ENCODE measurements at places on chromosomes 7 and 10.

- no peak for DNase-seq
Observed at GRCh38 chr10:16728266-16728665, 89.0 kb downstream of the RSU1 start.

DNA sequence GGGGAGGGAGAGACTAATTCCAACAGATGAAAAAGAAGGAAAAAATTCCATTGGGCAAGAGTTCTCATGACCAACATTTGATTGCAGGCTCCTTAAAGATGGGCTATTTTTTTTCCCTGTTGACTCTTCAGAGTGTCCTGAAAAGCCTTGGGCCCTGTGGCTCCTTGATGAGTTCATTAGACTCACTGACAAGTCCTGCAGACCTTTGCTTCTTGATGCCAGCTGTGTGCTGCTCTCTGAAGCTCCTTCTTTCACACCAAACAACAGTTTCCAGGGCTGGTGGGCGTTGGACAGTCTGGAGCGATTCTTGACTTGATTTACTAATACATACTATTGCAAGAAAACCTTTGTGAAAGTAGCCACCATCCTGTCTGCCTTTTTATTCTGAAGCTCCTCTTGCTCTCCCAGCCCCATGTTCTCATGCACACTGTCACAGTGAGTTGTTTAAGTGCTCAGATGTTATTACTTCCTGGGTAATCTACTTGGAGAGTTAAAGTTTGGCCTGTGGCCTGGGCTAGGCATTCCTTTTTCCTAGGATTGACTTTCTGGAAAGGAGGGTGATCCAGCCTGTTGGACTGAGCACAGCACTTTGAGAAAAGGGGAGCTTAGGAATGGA is 250.3 kb downstream of the PTEN start:
- no peak for DNase-seq

GRCh38 chr10:49418328-49418727 is 22.4 kb upstream of the DRGX start:
- DNase-seq = no peak

GRCh38 chr10:8133146-8133545 is 78.7 kb downstream of the GATA3 start:
- no peak for DNase-seq

DNA sequence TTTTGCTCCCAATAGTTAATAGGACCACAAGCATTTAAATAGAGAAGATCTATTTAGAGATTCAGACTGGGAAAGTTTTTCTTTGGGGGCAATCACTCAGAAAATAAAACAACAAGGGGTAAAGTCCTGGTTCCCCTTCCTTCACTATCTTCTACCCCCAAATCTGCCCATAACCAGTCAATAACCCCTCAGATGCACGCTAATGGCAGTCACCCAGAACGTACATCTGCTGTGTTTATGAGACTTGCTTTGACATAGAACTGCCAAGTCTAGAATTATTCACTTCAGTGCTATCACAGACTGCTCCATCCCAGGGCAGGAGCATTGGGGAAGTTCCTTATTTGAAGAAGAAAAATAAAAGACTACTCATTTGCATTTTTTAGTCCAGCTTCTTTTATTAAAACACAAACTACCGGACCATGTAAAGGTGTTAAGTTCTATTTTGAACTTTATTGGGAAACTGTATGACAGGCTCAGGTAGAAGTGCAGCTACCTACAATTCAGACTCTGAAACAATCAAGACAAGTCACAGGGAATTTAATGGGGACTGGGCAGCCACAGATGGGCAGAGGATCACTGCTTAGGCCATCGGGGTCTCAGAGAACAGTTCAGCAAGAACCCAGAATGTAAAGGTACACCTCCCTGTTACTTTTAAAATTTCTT is 38.4 kb downstream of the ANK3 start:
- peak; percentile 85 for DNase-seq

DNA sequence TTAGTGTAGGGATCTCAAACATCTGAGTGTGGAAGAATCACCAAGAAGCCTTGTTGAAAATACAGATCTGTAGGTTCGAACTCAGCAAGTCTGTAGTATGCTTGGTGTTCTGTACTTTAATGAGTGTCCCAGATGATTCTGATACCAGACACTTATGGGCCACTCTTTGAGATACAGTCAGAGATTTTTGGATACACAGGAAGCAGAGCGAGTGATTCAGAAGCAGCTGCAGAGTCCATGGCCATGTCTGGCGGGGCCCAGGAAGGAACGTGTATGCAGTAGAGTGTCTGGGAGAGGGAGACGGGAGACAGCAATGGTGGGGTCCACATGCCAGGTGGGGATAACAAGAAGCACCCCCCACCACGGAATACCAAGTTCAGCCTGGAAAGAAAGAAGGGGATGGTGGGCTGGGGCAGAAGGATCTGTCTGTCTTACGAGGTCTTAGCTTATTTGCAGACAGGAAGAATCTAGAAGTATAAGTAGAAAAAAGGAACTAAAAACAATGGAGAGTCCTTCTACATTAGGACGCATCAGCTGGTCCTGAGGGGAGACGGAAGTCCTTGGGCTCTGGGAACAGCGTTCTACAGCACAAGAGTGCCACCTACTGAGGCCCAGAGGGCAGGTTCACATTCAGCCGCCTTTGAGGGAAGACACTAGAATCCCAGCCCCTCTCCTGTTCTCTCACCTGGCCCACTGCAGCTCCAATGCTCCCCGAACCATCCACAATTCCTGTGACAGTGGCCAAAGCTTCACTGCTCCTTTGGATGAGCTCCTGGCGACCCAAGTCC is 55.4 kb downstream of the SLC37A3 start:
- DNase-seq = peak; percentile 27

GRCh38 chr7:14324767-14325166 is 335.3 kb upstream of the ETV1 start:
- DNase-seq = no peak

GRCh38 chr10:126387931-126388911 is at the start of gene ADAM12:
TSS of gene ADAM12 (minus strand) at chr10:126388477. CDS start at chr10:126388145, 332 bp downstream.
- DNase-seq = no peak

- DNase-seq = no peak
Observed at GRCh38 chr10:89064748-89065147, 74.2 kb downstream of the FAS start.

DNA sequence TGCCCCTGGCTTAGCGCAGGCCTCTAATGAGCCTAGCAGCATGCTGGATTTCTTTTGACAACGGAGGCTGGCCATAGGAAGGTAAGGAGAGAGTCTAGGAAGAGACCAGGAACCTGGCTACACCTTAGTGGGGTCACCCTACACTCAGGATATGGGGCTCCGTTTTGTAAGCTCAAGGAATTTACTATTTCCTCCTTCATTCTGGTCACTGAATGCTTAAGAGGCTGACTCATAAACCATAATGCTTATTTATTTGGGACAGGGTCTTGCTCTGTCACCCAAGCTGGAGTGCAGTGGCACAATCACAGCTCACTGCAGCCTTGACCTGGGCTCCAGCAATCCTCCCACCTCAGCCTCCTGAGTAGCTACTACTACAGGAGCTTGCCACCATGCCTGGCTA is 38.4 kb downstream of the CARD11 start:
- no peak for DNase-seq

- no peak for DNase-seq
Observed at GRCh38 chr7:151435971-151436370, 4.0 kb downstream of the CRYGN start.

DNA sequence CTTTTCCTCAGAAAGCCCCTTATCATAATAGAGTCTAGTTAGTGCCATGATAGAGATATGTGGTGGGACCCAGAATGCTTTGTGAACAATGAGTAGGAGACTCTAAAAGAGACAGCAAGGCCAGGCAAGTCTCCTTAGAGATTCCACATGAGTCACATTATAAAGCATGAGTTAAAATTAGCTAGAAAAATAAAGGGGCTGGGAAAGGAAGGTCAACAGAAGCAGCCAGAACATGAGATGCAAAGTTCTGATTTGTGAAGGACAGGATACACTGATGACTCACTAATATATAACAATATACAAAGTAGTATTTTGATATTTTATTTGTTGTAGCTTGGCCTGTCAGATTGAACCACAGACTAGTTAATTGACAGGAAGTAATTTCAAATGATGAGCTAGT is 25.3 kb upstream of the SNX13 start:
- DNase-seq = no peak

DNA sequence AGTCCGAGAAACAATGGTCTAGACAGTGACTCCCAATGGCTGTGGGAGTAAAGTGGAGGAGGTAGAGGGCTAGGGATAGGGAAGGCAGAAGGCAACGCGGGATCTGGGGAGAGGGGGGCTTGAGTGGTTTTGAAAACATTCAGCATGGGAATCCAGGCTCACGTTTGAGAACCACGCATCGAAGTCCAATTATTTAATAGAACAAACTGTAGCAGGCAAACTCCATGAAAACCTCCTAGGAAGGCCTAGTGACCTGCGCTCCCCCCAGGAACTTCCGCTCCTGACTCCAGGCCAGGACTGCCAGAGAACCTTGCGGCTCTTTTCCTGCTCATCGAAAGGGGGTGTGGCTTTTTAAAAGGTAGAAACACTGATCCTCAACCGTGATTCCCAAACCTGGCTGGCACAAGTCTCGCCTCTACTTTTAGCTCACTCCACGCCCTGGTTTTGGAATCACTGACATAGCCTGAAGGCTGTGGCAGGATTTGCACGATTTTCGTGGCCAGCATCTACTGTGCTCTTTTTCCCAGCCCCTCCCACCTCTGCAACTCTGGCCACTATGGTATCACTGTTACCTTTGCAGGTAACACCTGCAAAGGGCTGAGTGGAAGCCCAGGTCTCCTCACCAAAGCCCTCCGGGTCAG is 43.4 kb downstream of the MYOF start:
- no peak for DNase-seq

- DNase-seq = no peak
Observed at GRCh38 chr7:43769281-43769680, 10.8 kb downstream of the BLVRA start.

DNA sequence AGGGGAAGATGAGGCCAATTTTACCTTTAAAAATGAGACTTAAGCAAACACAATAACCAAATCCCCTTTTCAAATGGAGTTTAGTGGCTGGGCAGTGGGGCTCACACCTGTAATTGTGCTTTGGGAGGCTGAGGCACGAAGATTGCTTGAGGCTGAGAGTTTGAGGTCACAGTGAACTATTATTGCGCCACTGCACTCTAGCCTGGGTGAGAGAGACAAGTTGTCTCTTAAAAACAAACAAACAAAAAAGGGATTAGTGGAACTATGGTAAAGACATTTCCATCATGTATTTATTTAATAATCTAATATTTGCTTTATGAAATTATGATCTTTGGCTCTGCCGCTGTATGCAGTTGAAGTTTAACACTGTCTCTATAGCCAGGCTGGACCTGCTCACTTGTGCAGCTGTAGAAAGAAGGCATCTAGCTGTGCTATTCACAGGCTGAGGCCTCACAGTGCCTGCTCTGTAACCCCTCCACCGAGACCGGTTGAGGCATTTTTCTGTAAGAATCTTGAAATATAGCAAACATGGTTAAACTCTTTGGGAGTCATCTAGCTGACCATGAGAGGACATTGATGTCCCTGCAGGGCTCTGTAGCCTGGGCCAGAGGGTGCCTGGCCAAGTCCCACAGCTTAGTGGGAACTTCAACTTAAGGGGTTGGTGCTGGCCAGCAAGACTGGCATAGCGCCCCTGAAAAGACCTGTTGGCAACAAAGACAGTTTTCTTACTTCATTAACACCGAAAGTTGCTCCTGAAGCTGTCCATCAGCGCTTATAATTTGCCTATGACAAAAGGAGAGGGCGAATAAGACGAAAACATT is 131.8 kb downstream of the BMPER start:
- no peak for DNase-seq

GRCh38 chr7:37912756-37913155 is 3.9 kb downstream of the SFRP4 start:
- no peak for DNase-seq

- DNase-seq = no peak
Observed at GRCh38 chr10:12873172-12873571, 128.3 kb downstream of the CCDC3 start.

- DNase-seq = no peak
Observed at GRCh38 chr7:29929018-29929807, 60.4 kb downstream of the SCRN1 start.

- DNase-seq = no peak
Observed at GRCh38 chr7:25087855-25088254, 37.2 kb downstream of the CYCS start.

DNA sequence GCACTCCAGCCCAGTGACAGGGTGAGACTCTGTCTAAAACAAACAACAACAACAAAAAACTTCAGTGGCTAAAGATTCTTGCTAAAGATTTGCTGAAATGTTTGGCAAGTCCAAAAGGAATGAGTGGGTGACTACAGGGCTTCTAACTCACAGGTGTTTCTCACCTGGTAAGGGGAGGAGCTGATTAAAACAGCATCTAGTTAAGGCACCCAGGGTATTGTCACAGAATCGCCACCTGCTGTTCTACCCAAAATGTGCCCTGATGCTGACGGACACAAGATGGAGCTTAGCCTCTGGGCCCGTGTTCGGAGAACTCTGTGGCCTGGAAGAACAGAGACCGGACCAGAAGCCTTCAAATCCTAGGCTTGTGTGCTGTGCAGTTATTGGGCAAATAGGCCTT is 336.0 kb upstream of the GALNT17 start:
- no peak for DNase-seq

GRCh38 chr7:21106296-21106732 is 319.6 kb upstream of the SP8 start:
- no peak for DNase-seq

GRCh38 chr7:151087245-151088018 is 1.2 kb downstream of the AGAP3 start:
- peak; percentile 50 for DNase-seq

- no peak for DNase-seq
Observed at GRCh38 chr7:90839316-90839715, 243.2 kb downstream of the CDK14 start.

GRCh38 chr7:141456298-141456697 is 94.9 kb upstream of the AGK start:
- no peak for DNase-seq

DNA sequence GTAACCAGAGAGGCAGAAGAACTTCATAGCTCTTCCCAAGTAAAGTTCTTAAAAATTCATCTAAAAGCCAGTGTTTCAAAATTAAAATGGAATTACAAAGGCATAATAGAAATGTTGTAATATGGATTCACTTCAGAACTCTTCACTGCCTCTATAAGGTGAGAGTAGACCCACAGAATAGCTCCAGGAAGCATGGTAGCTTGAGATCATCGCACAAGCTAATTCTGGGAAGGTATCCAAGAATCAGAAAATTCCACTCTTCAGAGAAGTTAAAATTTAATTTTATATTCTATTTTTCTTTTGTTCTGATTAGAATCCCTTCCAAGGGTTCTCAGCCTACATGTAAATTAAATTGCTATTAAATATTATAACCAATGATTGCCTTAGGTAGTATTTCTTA is 1.5 kb upstream of the DHX32 start:
- DNase-seq = no peak

DNA sequence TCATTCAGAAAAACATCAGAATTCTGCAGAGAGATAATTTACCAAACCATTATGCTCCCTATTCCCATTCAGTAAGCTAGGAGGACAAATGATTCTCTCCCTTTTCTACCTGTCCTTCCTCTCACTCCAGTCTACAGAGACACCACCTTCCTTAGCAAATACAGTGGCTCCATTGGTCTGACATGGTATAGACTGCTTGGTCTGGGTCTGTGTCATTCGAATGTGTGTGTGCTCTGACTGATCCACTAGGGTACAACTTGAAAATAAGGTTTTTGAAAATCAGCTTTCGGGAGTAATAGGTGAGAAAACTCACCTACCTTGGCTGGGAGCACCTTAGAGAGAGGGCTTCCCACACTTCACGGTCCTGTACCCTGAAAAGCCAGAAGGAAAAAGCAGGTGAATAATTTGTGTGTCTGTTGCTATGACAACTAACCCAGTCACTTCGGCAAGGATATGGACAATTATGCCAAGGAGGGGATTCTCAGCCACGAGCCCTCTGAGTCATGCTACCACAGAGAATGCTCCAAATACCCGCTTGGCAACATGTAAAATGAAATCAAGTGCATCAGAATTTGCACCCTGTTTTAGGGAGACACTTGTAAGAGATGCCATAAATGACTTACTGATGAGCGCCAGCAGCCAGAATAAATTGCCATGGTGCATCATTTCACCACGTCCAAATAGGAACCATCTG is 114.5 kb upstream of the PRKCQ start:
- no peak for DNase-seq

Data from NCI-H1694 treated with DMSO at 0.1 percent for 48 hours (cell line).